AG04450 (cell line): ENCODE measurements at places on chromosomes 16 and 17.
A peak's percentile ranks its signal among the peaks of the same experiment; 100 is the strongest.

DNA sequence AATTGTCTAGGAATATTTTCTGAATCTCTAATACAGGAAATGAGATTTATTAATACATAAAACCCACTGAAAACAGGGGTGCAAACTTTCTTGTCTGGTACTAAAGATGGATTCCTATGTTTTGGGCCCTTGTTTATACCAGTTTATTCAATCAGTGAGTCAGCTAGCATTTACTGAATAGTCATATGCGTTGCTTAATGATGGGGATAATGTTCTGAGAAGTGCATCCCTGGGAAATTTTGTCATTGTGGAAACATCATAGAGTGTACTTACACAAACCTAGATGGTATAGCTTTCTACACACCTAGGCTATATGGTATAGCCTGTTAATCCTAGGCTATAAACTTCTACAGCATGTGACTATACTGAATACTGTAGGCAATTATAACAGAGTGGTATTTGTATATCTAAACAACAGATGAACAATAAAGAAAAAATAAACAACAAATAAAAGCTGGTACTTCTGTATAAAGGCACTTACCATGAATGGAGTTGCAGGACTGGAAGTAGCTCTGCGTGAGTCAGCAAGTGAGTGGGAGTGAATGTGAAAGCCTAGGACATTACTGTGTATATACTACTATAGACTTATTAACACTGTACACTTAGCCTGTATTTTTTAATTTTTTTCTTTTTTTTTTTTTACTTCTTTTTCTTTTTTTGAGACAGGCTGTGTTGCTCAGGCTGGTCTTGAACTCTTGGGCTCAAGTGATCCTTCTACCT is 63.7 kb downstream of the SIAH1 start:
- DNase-seq: no peak

DNA sequence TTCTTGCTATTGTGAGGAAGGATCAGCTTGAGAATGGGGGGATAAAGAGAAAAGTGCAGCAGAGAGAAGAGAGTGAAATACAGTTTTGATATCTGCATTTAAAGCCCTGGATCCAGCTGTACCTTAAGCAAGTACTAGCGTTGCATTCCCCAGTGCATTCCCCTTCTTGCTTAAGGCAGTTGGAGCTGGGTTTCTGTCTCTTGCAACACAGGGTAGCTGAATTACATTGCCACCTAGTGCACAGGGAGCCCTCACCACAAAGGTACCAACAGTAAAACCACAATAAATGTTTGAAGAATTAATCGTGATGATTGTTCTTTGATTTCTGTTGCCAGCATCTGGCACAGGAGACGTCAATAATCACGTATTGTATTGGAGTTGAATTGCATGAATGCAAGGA is 588.7 kb downstream of the RBFOX1 start:
- DNase-seq: no peak

DNA sequence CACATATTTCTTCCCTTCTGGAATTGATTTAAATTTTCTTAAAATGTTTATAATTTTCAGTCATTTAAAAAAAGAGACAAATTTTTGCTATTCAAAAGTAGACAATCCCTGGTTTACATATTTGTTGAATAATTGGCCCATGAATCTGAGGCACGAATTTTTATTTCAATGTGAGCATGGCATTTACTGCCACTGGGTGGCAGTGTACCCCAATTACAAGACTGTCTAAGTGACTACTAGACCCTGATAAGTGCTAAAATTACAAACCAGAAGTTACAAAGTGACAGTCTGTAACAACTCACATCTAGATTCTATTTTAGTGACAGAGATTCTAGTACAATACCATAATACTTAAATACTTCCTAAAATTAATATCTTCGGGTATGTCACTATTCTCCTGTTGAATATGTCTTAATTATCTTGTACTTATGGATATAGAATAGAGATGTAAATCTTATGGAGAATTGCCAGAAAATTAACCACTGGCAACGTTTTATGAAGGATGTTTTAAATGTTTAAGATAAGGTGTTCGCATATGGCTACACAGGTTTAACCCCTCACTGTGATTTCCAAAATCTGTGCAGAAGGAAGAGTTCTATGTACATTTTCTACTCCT is 235.8 kb downstream of the MAP2K4 start:
- peak; percentile 56 for DNase-seq

GRCh38 chr17:8312726-8313600 is 2.9 kb downstream of the ARHGEF15 start:
- no peak for DNase-seq

GRCh38 chr17:2693561-2694380 is 17.8 kb downstream of the CLUH start:
- no peak for DNase-seq

DNA sequence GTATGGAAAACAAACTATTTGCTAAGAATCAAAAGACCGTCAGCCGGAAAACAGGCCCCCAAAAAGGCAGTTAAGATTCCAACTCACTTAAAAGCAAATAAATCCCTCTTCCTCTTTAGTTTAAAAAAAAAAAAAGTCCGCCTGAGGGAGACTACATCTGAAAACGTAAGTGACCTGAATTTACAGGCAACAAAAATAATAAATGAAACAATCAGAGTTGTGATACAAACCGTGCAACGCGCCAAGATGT is 1.1 kb downstream of the KANSL1 start:
- no peak for DNase-seq

- DNase-seq: no peak
Observed at GRCh38 chr17:10698096-10698818, 863 bp downstream of the ADPRM start.

- DNase-seq: no peak
Observed at GRCh38 chr17:3845291-3845620, 790 bp downstream of the NCBP3 start.

DNA sequence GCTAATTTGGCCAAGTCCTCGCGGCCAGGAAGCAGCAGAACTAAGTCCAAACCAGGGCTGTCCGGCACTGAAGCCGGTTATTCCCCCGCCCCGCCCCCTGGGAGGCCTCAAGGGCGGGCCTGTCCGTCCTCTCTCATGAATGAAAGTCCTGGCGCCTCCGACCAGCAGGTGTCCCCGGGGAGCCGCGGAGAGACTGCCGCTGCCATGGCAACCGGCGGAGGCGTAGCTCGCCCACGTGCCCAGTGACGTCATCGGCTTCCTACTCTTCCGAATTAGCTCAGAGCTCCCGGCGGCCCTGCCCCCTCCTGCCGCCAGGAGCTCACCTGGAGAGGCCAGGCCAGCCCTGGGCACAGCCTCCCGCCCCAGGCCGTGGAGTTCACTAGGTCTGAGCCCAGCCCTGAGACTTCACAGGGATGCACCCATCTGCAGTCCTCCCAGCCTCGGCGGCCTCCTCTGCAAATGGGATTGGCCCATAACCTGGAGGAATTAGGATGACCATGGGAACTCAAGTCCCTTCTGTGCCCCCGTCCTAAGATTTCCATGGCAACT is 1.3 kb downstream of the SPATA2L start:
- peak; percentile 94 for DNase-seq

- DNase-seq: no peak
Observed at GRCh38 chr17:7475764-7476422, 3.5 kb downstream of the ZBTB4 start.

GRCh38 chr17:36931697-36932382 is 5.4 kb upstream of the LHX1 start:
- no peak for DNase-seq

GRCh38 chr17:62625870-62626200 is 1.6 kb upstream of the MRC2 start:
- DNase-seq: no peak

- DNase-seq: no peak
Observed at GRCh38 chr17:61335845-61336655, 63.6 kb upstream of the TBX2 start.

GRCh38 chr16:83813823-83814658 is 6.3 kb downstream of the HSBP1 start:
- DNase-seq: peak; percentile 78

- DNase-seq: no peak
Observed at GRCh38 chr16:65125871-65126270, 4.0 kb upstream of the CDH11 start.

DNA sequence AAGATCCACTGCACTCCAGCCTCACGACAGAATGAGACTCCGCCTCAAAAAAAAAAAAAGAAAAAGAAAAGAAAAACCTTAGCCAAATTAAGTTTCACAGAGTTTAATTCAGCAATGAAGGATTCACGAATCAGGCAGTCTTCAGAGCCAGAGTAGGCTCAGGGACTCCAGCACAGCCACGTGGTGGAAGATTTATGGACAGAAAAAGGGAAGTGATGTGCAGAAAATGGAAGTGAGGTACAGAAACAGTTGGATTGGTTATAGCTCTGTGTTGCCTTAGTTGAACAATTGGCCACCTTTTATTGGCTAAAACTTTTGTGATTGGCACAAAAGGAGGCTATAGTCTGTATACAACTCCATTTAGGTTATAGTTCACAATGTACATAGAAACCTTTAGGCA is 256.6 kb downstream of the HS3ST3B1 start:
- DNase-seq: no peak

DNA sequence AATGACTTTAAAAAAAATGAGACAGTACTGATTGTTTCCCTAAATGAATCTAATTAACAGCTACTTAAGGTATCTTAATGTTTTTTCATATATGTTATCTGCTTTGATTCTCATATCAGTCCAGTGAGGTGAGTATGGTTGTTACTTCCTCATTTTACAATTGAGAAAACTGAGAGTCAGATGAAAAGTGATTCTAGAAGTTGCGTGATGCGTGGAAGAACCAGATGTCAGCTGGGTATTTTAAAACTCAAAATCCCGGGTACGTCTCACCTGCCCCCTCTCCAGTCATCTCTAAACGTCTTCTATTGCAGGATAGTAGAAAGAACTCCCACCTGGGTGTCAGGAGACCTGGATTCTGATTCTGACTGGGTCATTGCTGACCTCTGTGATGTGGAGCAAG is 89.2 kb downstream of the MAP2K6 start:
- no peak for DNase-seq

- DNase-seq: no peak
Observed at GRCh38 chr17:43842975-43843325, 4.0 kb upstream of the CD300LG start.

GRCh38 chr17:1951920-1952319 is 73.2 kb downstream of the RTN4RL1 start:
- DNase-seq: no peak

DNA sequence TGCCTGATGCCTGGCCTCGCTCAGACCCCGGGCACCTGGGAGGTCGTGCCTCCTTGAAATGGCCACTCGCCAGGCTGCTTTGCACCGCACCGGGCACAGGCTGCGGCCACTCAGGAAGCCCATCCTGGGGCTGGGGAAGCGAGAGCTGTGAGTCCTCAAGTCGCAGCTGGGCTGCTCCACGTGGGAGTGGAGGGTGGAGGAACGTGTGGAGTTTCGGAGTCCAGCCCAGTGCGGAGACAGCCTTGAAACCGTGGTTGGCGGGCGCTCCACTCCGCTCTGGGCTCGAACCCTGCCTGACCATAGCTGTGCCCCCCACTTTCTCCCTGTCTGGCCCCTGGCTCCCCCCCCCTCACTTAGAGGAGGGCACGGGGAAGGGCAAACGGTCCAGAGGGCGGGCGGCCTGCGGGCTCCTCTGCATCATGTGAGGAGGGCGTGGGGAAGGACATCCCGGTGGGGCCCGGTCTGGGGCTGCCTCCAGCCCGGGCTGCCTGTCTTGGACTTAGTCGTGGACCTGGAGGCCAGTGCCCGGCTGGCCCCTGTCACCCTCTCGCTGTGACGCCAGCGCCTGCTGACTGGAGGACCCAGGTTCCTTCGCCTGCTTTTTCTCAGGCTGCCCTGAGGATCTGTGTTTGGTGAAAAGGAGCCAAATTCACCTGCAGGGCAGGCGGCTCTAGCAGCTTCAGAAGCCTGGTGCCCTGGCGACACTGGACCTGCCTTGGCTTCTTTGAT is 2.5 kb downstream of the UBE2I start:
- no peak for DNase-seq

- no peak for DNase-seq
Observed at GRCh38 chr16:68590201-68590994, 51.3 kb downstream of the ZFP90 start.

GRCh38 chr17:32445497-32445896 is 1.2 kb downstream of the PSMD11 start:
- DNase-seq: no peak

GRCh38 chr16:65975049-65975708 is 391.3 kb upstream of the CDH5 start:
- DNase-seq: peak; percentile 50

- peak; percentile 11 for DNase-seq
Observed at GRCh38 chr17:76772842-76773525, 35.1 kb downstream of the MFSD11 start.

- DNase-seq: no peak
Observed at GRCh38 chr17:18035704-18036103, 3.3 kb downstream of the ATPAF2 start.

DNA sequence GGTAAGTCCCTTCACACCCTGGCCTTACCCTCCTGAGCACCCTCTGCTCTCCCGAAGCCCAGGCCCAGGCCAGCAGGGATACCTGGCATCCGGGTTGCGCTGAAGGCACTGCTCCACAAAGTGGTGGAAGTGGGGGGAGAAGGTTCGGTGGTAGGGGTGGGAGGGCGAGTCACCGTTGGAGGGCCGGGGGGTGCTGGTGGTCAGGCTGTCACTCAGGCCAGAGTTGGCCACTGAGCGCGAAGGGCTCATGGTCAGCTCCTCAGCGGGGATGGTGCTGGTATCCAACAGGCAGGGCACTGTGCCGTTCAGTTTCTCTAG is 4.3 kb upstream of the LIMD2 start:
- no peak for DNase-seq

DNA sequence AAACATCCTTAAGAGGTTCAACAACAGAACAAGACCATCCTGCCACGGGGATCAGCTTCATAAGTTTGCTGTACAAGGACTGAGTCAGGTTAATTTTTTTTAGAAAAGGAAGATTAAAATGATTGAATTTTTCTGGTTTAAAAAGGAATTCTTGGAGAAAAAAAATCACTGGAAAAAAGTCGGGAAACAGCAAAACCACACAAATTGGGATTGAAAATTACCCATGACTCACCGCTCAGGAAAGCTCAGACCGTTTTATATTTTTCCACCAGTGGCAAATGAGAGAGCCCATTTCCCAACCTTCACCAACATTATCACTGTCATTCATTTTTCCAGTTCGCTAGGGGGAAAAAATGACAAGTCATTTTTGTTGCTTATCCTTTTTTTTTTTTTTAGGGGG is 46.6 kb downstream of the MRM3 start:
- no peak for DNase-seq

DNA sequence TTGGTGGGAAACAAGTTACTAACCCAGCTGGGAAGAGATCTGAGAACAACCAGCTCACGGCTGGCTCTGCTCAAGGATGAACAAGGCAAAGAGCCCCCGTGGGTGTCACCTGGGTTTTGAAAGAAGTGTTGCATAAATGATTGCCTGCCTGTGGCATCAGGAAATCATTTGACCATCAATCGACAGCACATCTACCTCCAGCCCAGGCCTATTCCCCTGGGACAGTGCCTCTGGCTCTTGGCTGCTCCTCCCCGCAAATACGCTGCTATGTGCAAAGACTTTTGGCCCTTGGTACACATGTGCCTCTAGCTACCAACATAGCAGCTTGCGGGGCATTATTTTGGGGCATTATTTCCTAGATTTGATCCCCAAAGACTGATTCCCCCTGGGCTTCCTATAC is 39.4 kb upstream of the SMPD3 start:
- no peak for DNase-seq

- DNase-seq: no peak
Observed at GRCh38 chr17:38466346-38467315, 38.4 kb downstream of the ARHGAP23 start.

GRCh38 chr17:67335245-67335835 is 31.0 kb downstream of the PSMD12 start:
- no peak for DNase-seq
